ENCODE measurements at places on chromosomes 7 and 10. TPM values are rescaled to one million over a fixed set of nuclear protein-coding genes. Genes with fewer than 3 reads are reported as not detected.

The UPK3B gene
- 0.92 TPM for total RNA-seq

The FGFR2 gene
- total RNA-seq = 40.2 TPM

The ADRB1 gene
- 1.3 TPM for total RNA-seq

The NRF1 gene
- 5.5 TPM for total RNA-seq

The VWC2 gene
- not detected for total RNA-seq

GRCh38 chr10:113420733-113421675, 131.8 kb upstream of the HABP2 start:
- no peak for DNase-seq

DNA sequence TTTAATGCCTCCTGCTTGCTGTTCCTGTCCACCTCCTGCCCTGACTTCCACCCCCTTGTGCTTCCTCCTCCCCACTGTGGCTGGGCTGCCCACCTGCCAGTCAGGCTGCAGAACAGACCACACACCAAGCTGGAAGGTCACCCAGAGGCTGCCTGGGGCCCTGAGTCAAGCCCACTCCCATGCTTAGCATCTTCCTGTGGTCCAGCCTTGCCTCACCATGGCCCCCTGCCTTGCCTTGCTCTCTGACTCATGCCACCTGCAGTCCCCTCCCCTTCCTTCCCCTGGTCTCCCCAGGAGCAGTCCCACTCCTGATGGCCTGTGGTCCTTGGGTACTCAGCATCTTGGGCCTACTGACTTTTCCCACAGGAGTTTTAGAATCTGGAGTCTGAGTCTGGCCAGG, 2.3 kb downstream of the CLEC2L start:
- no peak for DNase-seq

GRCh38 chr10:78291722-78292121, 258.1 kb downstream of the RPS24 start:
- no peak for DNase-seq

DNA sequence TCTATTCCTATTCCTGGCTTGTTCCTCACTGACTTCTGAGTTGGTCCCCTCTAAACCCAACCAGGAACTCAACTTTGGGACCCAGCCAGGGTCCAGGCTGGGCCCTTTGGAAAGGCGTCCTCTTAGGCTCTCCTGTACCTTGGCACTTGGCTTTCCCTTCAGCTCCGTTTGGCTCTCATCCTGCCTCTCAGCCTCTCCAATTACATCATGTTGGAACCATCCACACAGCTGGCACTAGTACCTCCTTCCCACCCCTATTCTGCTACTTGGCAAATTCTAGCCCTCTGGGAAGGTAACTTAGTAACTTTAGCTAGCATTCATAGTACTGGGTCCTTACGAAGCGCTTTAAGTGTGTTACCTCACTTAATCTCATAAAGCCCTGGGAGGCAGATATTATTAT, 205.3 kb upstream of the HABP2 start:
- no peak for DNase-seq

DNA sequence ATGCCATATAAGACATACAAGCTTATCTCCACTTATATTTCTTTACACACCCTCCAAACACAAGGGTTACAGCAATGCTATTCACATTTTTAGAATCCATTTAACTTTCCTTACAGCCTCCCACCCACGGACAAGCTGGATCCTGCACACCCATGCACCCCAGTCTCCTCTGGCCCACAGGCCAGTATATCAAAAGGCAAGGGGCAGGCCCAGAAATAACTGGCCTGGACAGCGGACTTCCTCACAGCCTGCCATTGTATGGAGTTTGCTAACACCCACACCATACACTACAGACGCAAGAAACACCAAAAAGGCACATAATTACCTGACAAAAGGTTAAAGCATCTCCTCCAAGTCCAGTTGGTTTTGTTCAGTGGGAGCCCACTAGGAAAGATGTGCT, 12.0 kb downstream of the HOXA4 start:
- no peak for DNase-seq

DNA sequence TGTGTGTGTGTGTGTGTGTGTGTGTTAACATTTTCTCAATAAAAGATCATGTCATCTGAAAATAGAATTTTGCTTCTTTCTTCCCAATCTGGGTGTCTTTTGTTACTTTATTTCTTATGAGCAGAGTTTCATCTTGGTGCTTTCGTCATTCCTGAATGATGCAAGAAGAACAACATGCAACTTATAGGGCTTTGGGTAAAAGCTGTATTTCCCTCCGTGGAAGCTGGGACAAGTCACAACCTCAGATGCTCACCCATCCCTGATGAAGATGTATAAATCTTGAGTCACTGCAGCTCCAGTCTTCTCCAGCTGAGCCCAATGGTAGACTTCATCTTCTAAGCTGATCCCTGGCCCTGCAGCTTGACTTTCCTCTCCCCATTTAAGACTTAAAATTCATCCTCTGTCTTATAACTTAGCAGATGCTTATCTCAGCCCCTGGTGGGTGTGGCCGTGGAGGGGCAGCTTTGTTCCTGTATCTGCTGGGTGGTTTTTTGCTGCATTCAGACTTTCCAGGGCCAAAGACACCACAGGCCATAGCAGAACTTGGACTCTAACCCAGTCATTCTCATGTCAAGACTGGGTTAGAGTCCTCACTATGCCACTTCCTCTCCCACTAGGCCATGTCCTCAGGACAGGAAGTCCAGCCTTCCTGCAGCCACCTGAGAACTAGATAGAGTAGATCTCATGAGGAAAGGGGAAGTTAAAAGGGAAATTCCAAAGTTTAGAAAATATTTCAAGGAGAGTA, 356.4 kb downstream of the TNS3 start:
- no peak for DNase-seq

GRCh38 chr10:93376372-93377293, 105.5 kb downstream of the MYOF start:
- no peak for DNase-seq

- DNase-seq = no peak
Observed at GRCh38 chr7:94368371-94368791, 26.3 kb upstream of the COL1A2 start.

GRCh38 chr7:46344533-46344932, 423.5 kb upstream of the IGFBP3 start:
- DNase-seq = no peak
